ENCODE measurements at places on chromosomes 2 and 18.

GRCh38 chr2:185880396-185880795 lies 141.8 kb downstream of the FSIP2 start:
- no peak for DNase-seq

DNA sequence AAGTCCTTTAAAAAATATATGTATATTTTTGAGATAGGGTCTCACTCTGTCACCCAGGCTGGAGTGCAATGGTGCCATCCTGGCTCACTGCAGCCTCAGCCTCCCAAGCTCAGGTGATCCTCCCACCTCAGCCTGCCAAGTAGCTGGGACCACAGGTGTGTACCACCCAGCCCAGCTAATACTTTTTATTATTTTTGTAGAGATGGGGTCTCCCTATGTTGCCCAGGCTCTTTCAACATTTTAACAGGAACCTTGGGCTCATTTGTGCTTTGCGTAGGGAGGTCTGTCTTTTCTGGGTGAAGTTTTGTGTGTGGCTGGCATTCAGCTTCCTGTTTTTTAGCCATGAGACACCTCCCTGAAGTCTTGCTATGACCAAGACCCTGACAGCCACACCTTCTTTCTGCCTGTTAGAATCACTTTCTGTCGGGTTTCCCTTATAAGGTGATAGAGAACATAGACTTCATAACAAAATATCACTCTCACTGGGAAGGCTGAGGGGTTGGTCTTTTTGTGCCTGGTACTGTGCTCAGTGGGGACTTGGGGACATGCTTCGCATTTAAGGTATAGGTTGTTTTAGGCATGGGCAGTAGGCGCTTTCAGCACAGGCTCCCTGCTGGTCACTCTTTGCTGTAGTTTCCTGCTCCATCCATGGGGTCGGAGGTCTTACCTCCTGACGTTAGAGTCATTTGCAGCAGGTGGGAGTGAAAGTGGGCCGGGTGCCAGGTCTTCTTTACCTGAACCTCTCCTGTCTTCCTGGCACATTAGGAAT lies 3.4 kb downstream of the RAB31 start:
- DNase-seq, result peak; percentile 58

DNA sequence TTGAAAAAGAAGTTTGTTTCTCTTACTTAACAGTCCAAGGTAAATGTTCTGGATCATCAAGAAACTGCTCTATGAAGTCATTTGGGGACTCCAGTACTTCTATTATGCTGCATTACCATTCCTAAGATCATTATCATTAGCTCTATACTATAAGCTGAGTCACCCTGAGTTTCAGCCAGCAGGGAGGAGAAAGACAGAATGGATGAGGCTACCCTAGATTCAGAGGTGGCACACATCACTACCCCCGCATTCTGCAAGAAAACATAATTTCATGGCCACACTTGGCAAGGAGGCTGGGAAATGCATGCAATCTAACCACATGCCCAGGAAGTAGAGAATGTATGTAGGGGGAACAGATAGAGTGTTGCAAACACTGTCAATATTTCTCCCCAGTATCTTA lies 16.6 kb upstream of the LNPK start:
- DNase-seq, result peak; percentile 69

GRCh38 chr18:51082571-51083267 lies 52.7 kb downstream of the SMAD4 start:
- no peak for DNase-seq

DNA sequence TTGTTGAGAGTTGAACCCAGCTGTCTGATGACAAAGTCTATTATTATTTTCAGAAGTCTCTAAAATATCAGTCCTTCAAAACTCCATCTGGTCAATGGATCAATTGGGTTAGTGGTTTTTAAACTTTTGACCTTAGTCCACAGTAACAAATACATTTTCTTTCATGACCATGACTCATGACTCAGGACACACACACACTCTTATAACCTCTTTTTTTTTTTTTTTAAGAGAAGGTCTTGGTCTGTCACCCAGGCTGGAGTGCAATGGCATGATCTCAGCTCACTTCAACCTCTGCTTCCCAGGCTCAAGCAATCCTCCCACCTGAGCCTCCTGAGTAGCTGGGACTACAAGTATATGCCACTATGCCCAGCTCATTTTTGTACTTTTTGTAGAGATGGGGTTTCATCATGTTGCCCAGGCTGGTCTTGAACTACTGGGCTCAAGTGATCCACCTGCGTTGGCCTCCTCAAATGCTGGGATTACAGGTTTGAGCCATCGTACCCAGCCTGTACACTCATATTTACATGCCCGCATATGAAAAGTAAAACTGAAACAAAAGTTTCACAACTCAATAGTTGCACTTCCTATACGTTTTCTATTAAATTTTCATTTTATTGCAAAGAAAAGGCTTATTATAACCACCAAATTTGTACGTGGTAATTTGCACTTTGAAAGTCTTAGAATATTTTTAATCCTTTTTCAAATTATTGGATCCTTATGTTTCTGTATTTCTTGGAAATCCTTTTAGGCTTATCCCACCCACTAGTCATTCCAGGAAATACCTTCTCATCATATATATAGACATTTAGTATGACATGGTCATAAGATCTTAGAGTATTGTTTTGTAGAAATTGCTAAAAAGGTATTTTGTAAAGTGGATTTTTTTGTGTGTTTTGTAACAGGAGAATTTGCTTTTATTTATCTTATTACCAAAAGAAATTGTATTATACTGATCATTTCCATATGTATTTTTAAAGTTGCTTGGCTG lies 199.0 kb downstream of the LPIN1 start:
- DNase-seq, result peak; percentile 4

- no peak for DNase-seq
Observed at GRCh38 chr2:10179422-10179821, 56.9 kb downstream of the RRM2 start.

- no peak for DNase-seq
Observed at GRCh38 chr18:54043484-54044251, 180.8 kb downstream of the MBD2 start.

GRCh38 chr2:172745636-172746035 lies 10.0 kb downstream of the RAPGEF4 start:
- no peak for DNase-seq

DNA sequence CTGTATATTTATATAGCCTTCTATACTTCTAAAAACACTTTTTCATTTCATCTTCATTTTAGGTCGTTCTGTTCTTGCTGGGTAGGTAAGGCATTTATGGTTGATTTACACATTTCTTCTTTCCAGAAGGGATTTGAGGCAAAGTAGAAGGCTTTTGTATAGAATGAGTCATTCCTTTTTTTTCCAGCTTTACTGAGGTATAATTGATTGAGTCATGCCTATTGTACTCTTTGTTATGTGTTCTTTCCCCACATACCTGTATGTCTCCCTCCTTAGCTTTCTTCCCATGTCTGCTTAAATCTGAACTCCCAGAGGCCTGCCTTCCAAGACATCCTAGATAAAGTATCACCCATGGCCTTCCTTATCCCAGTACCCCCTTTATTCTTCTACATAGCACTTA lies 4.8 kb upstream of the CDC42EP3 start:
- no peak for DNase-seq

DNA sequence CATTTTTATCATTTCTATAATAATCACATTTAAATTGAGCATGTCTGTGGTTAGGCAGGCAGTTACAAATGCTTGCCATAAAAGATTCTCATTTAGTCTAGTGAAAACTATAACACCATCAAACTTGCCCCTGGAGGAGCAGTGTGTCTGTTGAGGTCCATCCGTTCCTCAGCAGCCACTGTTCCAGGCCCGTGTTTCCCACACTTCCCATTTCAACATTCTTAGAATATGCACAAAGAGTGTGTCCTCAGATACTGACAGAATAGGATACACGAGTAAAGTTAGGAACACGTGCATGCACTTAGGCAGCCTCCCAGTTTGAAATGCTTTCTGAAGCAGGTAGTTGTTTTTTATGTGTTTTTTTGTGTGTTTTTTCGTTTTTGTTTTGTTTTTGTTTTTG lies 39.9 kb downstream of the NCK2 start:
- DNase-seq, result no peak

GRCh38 chr2:46326231-46326980 lies 29.2 kb downstream of the EPAS1 start:
- no peak for DNase-seq

GRCh38 chr2:122652670-122653069 lies 897.2 kb downstream of the TSN start:
- DNase-seq, result no peak

DNA sequence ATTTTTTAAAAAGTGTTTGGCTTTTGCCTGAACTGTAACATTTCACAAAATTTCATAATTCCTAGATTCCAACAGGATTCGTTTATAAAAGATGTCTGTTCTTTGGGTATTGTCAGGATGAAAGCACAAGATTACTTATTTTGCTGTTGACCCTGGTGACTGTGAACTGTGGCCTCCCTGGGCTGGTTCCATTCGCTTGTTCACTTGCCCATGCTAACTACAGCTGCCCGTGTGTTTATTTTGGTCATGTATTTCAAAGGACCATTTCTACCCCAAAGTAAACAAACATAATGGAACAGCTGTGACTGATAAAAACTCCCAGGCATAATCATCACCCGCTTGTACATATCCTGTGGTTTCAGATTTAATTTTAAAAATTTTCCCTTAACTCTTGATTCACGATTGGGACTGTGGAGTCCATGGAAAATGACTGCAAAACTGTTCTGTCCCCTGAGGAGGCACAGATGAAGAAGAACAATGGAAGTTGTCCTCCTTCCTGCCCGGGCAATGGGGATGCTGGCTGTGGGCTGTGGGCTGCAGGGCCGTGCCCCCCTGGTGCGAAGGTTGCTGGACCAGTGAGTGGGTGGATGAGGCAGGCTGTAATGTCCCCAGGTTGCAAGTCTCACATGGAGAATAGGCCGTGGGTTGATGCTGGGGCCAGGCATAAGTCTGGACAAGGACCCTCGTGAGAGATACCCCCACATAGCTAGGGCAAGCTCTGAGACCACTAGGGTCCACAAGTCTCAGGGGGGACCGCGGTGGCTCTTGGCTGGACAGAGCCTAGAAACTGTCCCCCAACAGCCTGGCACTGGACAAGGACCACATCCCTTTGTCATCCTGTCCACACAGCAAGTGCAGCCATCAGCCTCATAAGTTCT lies 28.9 kb upstream of the HDAC4 start:
- DNase-seq, result no peak

Data from AML-193 (cell line).